ENCODE measurements at places on chromosomes 2 and 18.
A peak's percentile ranks its signal among the peaks of the same experiment; 100 is the strongest.

DNA sequence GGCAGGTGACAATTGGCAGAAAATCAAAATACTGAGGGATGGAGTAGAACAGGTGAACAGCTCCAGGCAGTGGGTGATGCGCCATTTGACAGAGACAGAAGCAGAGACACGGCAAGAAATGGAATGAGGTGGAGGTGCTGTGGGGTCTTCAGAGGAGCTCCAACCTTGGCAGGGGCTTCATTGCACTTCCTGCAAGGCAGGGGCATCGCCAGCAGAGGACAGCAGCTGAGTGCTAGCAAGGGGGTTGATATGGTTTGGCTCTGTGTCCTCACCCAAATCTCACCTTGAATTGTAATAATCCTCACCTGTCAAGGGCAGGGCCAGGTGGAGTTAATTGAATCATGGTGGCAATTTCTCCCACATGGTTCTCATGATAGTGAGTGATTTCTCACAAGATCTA is 42.8 kb downstream of the CCDC68 start:
- DNase-seq, result no peak
- H3K4me1 ChIP-seq, result no peaks in the 10 kb centered on the region
- H3K27ac ChIP-seq, result no peak overlapping the region
- no peak overlapping the region for H3K4me3 ChIP-seq
- H3K27me3 ChIP-seq, result no peaks in the 10 kb centered on the region

DNA sequence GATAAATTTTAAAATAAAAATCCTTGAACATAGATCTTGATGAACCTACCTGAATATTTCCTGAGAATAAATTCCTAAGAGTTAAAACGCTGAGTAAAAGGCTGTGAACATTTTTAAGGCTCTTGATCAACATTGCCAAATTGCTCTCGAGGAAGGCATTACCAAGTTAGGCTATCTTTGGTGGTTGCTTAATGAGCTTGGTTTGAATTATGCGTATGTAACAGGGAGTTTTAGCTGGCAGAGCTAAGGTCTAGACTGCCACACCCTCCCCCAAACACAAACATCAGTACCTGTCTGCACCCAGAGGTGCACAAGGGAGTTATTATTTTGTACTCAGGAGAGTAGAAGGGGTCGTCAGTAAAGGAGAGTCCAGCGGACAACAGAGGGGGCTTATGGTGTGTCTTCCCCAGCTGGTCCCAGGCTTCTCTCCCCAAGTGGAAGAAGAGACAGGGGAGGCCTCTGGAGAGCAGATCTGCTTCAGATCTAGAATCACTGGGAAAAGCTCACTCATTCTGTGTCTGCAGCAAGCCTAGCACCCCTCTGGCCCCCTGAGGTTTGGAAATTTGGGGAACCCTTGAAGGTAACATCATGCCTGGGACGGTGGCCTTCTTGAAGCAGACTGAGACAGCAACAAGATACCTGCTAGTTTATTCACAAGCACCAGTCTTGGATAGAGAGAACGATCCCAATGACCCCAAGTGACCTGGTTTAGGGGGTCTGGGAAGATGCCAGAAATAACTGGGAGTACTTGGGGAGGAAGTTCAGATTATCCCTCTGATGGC is 197.2 kb upstream of the ID2 start:
- H3K27ac ChIP-seq, result no peak overlapping the region
- peaks cover 93% of the 10 kb centered on the region for H3K4me1 ChIP-seq
- no peak for DNase-seq
- peaks cover 18% of the 10 kb centered on the region for H3K36me3 ChIP-seq
- no peak overlapping the region for H3K4me3 ChIP-seq

DNA sequence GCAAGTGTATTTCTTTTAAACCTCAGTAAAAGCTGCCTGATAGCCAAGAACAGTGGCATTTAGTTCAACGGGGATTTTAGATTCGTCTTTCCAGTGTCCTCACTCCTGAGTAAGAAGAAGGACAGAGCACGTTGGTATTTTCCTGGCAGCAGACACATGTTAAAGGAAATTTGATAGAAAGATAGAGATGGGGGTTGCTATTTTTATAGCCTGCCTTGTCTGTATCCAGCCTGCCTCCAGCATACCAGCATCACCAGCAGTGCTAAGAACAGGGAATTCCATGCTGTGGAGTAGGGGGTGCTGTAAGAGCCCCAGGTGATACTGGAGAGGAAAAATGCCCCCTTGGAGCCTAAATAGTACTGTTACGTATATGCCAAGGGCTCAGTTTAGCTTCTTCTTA is 1.1 kb upstream of the SMYD1 start:
- H3K36me3 ChIP-seq, result no peaks in the 10 kb centered on the region
- no peak overlapping the region for H3K27ac ChIP-seq
- peaks cover 3% of the 10 kb centered on the region for H3K27me3 ChIP-seq
- no peak for DNase-seq
- no peak overlapping the region for H3K4me3 ChIP-seq

GRCh38 chr2:117948615-117949014 is 65.3 kb downstream of the CCDC93 start:
- H3K4me1 ChIP-seq, result no peaks in the 10 kb centered on the region
- no peak for DNase-seq
- no peak overlapping the region for H3K4me3 ChIP-seq

DNA sequence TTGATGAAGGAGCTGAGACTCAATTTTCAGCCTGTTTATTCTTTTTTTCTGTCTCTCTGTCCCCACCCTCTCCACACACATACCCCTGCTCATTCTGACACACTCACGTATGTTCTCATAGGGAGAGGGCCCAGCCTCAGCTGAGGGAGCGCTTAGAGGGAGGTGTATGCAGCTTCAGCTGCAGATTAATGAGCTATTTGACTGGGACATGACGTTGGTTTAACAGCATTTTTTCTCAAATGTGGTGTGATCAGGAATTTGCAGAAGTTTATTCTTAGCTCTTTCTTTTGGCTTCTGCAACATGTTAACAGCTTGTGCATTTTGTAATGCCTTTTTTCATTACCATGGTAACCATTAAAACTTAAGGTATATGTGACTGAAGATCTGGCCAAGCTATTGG is 1547.1 kb upstream of the PIK3C3 start:
- no peaks in the 10 kb centered on the region for H3K36me3 ChIP-seq
- H3K27me3 ChIP-seq, result no peaks in the 10 kb centered on the region
- no peak for DNase-seq
- no peak overlapping the region for H3K4me3 ChIP-seq

DNA sequence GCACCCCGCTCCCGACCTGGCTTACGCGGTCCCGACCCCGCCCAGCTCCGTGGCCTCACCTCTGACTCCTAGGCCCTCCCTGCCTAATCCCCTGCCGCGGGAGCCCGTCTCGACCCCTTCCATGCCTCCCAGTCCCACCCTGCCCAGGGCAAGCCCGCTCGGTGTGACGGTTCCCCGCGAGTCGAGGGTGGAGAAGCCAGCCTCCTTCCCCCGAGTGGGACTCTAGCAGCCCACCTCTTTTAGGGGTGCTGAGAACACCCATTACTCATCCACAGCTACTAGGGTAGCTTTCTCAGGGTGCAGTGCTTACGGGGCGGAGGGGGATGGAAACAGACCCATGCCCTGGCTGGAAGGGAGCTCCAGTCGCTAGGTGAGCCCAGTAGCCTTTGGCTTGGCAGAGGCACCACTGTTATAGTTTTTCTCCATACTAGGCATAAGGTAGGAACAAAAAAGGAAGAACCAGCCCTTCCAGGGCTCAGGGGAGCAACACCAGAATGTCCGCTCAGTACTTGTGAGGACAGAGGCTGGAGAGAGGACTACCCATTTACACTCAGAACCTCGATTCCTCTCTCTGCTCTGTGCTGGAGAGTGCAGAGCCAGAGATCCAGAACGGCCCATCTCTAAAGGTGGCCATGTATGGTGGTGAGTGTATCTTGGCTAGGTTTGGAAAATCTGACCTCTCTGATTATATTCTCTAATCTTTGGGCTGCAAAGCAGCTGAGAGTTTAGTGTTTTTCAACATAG is 606 bp downstream of the AGBL5 start:
- H3K4me1 ChIP-seq, result peaks cover 20% of the 10 kb centered on the region
- peaks cover 14% of the 10 kb centered on the region for H3K36me3 ChIP-seq
- peak overlapping the region; percentile 80 for H3K4me3 ChIP-seq
- peak overlapping the region; percentile 68 for H3K27ac ChIP-seq
- peak; percentile 65 for DNase-seq

GRCh38 chr2:233171344-233171743 is 80.1 kb upstream of the ATG16L1 start:
- H3K36me3 ChIP-seq, result peaks cover 54% of the 10 kb centered on the region
- no peaks in the 10 kb centered on the region for H3K27me3 ChIP-seq
- H3K4me3 ChIP-seq, result no peak overlapping the region
- DNase-seq, result no peak
- H3K27ac ChIP-seq, result peak overlapping the region; percentile 58
- no peaks in the 10 kb centered on the region for H3K4me1 ChIP-seq

DNA sequence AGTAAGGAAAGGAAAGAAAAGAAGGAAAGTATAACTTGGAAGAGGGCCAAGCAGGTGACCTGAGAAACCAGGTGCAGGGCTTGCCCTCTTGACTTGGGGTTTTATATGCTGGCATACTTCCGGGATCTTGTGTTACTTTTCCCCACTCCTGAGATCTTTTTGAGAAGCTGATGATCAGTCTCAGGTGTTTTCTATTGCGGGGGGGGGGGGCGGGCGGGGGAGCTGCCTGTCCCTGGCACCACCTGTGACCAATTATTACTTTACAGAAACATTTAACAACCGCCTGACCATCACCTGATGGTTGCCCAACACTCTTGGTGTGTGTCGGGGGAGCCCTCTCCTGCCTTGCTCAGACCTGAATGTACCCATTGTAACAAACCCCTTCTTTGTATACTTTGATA is 6.9 kb upstream of the CASP10 start:
- H3K4me1 ChIP-seq, result peaks cover 31% of the 10 kb centered on the region
- H3K4me3 ChIP-seq, result no peak overlapping the region
- no peak overlapping the region for H3K27ac ChIP-seq

DNA sequence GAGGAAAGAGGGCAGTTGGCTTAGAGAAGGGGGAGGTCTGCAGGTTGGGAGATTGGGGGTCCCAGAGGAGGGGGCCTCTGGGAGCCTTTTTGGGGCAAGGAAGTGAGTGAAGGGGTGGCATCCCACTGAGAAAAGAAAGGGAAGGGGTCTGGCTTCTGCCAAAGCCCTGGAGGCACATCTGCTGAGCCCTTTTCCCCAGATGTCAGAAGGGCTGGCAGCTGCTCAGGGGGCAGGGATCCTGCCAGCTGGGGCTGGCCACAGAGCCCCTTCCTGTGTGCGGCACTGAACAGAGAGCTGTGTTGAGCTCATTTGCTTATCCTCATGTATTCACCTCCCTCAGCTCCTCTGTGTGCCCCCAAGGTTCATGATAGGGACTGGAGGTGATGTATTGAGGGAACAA is 54.5 kb downstream of the APOB start:
- H3K27me3 ChIP-seq, result no peaks in the 10 kb centered on the region
- no peak overlapping the region for H3K27ac ChIP-seq
- no peak for DNase-seq
- H3K36me3 ChIP-seq, result no peaks in the 10 kb centered on the region
